Astrocyte of the cerebellum (primary cell): ENCODE measurements at places on chromosomes 1 and 21.

- DNase-seq: no peak
Observed at GRCh38 chr1:149927056-149927562, 494 bp downstream of the SF3B4 start.

DNA sequence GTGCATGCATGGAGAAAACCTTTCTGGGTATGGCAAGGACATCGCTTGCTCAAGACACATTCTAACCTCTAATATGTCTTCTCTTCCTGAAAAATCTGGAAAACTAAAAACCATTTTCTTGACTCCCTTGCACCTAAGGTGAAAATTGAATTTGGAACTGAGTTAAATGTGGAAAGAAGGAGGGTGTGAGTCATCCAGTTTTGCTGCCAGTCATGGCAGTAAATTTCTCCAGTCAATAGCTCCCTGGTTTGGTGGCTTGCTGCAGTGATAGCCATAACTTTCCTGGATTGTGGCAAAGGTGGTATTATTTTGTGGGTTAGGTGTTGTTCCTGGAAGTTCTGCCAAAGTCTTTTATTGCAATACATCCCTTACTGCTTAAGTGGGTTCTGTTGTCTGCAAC, 2.5 kb downstream of the ZCCHC17 start:
- DNase-seq: no peak

DNA sequence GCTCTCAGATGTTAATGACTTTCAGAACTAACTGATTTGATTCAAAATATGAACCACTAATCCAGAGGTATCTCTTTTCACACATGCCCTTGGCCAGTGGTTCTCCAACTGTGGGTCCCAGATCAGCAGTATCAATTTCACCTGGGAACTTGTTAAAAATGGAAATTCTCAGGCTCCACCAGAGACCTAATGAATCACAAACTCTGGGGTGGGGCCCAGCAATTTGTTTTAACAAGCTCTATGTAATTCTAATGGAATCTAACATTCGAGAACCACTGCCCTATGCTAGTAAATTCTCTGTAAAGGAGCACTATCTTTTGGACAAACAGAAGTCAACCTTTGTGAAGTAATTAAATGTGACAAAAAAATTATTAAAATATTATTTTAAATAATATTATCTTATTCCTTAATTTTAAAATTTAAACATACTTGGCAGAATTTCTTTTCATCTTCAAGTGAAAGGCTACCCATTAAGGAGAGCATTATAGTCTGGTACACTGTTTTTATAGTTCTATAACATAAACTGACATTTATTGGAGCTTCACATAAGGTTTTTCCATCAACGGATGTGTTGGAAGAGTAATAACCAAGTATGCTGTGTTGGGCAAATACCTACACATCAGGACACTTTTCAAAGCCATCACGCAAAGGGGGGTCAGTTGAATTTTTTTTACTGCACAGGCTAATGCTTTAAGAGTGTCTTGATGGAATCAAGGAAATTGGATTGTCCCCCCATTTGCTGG, 130.4 kb downstream of the LHX4 start:
- no peak for DNase-seq

DNA sequence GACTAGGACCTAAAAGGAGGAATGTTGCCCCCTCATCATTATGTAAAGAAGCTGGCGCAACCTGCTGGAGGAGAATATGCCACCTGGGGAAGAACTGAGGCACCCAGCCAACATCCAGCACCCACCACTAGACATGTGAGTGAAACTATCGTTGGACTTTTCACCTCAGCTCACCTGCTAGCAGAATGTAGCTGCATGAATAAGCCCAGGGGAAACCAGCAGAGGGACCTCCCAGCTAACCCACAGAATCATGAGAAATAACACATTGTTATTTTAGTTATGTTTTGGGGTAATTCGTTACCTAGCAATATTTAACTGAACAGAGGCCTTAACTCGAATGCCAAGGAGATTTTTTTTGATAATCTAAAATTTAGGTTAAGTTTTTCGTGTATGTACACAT, 542.5 kb upstream of the DAB1 start:
- no peak for DNase-seq

GRCh38 chr1:78491451-78492071, 787 bp downstream of the PTGFR start:
- no peak for DNase-seq

DNA sequence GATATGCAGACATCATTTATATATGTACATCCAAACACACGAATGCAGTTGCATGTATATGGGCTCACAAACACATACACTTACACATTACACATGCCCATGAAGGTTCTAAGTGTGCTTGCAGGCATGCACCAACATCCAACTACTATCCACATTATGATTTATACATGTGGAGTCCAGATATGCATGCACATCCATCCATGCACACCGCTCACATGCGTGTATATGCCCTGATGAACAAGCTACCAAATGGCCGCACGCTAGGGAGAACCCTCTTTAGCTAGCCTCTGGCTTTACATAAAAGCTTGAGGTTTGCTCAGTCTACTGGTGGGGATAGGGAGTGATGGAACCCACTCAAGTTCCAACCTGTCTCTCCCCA, 8.5 kb downstream of the GPR3 start:
- DNase-seq: no peak

DNA sequence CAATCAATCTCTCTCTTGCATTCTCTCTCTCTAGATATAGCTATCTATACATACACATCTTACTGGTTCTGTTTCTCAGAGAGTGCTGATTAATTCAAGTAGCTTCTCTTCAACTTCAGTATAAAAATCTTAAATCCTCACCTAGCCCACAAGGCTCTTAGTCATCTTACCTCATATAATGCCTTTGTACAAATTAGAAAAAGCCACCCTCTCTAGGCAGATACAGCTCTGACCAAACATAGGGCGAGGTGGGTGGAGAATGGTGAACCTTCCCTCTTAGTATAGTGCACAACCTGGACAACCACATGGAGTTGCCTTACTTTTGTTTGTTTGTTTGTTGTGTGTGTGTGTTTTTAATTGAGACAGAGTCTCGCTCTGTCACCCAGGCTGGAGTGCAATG, 5.1 kb upstream of the INAVA start:
- DNase-seq: no peak

GRCh38 chr1:43066578-43066977, 105.5 kb downstream of the EBNA1BP2 start:
- DNase-seq: no peak

- no peak for DNase-seq
Observed at GRCh38 chr1:29275435-29275834, 39.1 kb downstream of the PTPRU start.

DNA sequence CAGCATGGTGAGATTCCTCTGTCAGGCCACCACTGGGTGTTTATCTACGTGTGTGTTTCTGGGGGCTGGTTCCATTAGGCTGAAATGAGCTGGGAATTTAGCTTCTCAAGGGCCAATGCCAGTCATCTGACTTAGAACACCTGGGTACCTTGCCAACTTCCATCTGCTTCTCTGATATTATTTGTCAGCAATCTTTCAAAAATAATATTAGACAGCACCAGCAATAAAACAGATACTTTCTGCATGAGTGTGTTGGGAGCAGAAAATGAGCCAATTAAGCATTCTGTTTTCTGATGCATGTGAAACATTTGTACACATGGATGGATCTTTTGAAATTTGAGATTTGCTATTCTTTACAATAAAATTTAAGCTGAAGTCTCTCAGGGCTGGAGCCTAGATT, 124.1 kb downstream of the RYR2 start:
- no peak for DNase-seq

DNA sequence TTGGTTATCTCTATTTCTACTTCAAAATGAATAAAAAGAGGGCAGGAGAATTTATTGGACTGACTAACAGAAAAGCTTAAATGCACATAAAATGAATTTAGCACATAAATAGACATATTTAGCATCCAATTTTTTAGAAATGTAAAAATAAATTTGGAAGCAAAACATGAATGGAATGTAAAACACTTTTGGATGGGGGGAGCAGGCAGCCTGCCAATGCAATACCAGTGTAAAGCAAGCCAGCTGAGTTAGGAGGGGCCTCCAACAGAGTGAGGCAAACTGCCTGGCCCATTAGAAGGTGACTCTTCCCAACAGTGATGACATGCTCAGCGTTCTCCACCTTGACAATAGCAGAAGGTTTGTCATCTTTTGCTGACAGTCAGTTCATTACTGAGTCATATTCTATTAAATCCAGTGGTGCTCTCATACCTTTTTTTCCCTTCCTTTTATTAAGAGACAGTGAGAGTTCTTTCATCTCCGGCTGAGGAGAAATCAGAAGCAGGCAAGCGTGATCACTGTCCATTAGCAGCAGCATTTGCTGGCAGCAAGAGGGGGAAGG, 19.5 kb upstream of the EXO1 start:
- DNase-seq: no peak

GRCh38 chr1:101238031-101238628, 1.3 kb downstream of the S1PR1 start:
- no peak for DNase-seq

GRCh38 chr1:79150576-79150975, 144.0 kb upstream of the ADGRL4 start:
- DNase-seq: no peak

- DNase-seq: no peak
Observed at GRCh38 chr1:147800804-147801203, 40.4 kb upstream of the GJA5 start.

DNA sequence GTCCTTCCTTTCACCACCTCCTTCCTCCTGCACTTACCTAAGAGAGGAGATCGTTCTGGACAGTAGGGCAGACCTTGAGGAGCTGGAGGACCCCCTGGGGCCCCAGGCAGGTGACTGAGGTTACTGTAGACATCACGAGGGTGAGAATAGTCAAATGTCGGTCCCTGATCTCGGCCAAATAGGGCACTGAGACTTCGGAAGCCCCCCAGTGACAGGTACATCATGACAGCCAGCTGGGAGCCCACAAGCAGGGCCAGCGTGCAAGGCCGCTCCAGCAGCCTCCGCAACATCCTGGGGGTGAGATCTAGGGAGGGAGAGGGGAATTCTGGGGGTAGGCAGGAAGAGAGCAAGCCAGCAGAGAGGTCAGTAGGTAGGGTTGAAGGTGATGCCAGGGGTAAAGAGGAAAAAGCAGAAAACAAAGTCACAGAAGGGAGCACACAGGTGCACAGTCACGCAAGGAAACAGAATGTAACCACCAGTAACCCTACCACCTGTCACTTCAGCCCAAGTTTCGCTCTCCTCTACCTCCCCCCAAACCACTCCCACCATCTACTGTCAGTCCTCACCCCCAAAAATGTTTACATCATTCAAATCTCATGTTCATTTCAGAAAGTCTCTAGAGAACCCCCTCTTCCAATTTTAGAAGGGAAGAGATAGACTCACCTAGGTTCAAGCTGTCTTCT, 1.4 kb downstream of the B4GALT3 start:
- DNase-seq: no peak

DNA sequence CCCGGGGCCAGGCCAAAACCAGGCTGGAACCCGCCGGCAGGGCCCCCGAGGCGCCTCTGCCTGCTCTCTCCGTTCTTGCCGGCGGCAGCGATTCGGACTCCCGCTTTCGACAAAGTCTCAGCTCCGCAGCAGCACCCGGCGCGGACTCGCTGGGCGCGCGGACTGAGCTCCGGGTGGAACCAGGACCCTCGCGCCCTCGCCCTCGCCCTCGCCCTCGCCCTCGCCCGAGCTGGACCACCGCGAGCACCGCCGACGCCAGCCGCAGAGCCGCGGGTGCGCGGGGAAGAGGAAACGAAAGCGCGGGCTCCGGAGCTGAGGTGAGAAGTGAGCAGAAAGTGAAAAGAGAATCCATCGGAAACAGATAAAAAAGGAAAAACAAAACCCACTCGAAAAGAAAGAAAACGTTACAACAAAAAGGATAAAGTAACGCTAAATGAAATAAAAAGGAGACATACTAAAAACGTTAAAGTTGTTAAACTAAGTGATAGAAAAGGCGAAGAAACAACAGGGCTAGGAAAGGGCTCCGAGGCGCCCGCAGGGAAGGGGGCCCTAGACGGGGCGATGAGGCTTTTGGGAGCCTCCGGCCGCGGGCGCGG, 64.9 kb downstream of the MEF2D start:
- DNase-seq: no peak

- no peak for DNase-seq
Observed at GRCh38 chr1:2303781-2304180, 75.7 kb downstream of the SKI start.

GRCh38 chr1:29664711-29665110, 428.4 kb downstream of the PTPRU start:
- no peak for DNase-seq
